ENCODE measurements at places on chromosomes 12 and 14.

GRCh38 chr14:22469538-22470303 lies 119.3 kb downstream of the DAD1 start:
- peak; percentile 32 for DNase-seq

- DNase-seq: no peak
These were observed 324.6 kb downstream of the TMEM121 start for GRCh38 chr14:105850853-105851581.

GRCh38 chr12:103517161-103517560 lies 21.4 kb upstream of the C12orf42 start:
- DNase-seq: no peak

DNA sequence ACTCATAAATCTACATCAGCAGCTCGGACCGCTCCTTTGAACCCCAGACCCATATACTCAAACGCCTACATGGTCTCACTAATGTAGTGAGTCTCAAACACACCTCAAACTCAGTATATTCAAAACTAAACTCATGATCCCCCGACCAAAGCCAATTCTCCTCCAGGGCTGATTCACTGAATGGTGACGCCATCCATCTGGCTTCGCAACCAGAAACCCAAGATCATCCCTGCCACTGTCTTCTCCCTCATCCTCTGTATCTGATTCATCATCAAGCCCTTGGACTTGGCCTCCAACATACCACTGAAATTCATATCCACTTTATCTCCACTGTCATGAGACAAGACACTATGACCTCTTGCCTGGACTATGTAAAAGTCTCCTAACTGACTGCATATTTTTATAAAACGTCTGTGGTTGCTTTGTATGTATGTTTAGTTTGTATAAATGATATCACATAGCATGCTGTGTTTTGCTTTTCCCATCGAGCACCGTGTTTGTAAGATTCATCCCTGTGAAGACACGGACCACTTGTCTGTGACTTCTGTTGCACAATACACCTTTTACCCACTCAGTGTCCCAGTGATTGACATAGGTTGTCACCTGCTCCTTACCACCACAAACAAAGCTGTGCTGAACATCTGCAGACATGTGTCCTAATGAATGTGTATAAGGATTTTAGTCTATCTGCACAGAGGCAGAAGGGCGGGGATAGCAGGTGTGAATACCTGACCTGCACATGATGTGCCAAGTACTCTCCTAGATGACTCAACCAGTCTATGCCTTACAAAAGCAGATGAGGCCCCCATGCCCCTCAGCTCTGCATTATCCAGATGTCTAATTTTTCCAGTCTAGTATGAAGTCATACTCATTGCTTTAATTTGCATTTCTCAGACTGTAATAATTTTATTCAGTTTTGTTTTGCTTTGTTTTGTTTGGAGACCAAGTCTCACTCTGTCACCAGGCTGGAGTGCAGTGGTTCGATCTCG lies 76.9 kb downstream of the VWF start:
- no peak for DNase-seq

- no peak for DNase-seq
These were observed 58.6 kb upstream of the BCL11B start for GRCh38 chr14:99330316-99331240.

GRCh38 chr14:32313844-32314376 lies 15.2 kb upstream of the AKAP6 start:
- no peak for DNase-seq

GRCh38 chr12:54158610-54159009 lies 30.2 kb downstream of the SMUG1 start:
- no peak for DNase-seq

DNA sequence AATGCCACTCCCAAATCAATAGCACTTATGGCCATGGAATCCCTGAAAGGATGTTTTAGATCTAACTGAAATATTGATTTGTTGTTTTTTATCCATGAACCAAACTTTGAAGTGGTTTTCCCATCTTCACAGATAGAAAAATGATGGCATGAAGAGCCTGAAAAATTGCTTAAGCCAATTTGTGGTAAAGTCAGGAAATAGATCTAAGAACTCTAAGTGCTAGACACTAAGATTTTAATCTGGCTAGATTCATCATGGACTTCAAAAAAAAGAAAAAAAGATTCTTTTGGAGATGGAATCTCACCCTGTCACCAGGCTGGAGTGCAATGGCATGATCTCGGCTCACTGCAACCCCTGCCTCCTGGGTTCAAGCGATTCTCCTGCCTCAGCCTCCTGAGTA lies 45.0 kb upstream of the STRN3 start:
- DNase-seq: no peak

- DNase-seq: no peak
These were observed 1.4 kb upstream of the RFLNA start for GRCh38 chr12:124293286-124294003.

DNA sequence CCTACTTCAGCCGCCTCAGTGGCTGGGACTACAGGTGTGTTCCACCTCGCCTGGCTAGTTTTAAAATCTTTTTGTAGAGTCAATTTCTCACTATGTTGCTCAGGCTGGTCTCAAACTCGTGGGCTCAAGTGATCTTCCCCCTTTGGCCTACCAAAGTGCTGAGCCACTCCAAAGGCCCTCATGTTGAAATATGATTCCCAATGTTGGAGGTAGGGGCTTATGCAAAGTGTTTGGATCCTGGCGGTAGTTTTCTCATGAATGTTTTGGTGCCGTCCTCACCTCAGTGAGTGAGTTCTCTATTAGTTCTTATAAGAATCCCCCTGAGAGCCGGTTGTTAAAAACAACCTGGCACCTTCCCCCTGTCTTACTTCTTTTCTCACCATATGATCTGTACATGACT lies 784.6 kb downstream of the TMTC2 start:
- DNase-seq: no peak

DNA sequence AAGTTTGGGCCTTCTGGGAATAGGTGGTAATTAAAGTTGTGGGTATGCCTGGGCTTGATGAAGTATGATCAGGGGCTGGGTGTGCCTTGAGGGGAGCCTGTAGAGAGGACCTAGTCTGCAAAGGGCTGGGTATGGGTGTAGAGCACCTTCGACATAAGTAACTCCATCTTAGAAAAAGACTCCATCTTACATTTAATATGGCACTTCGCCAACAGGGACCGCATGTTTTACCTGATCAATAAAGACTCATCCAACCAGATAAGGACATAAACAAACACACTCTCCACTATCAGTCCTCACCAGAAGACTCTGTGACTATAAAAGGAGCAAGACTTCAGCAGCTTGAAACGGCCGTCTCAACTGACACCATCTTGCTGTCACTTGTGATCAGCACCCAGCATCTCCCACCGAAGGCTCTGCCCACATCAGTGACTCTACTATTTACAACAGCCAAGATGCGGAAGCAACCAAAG lies 23.5 kb upstream of the GPR68 start:
- DNase-seq: no peak

DNA sequence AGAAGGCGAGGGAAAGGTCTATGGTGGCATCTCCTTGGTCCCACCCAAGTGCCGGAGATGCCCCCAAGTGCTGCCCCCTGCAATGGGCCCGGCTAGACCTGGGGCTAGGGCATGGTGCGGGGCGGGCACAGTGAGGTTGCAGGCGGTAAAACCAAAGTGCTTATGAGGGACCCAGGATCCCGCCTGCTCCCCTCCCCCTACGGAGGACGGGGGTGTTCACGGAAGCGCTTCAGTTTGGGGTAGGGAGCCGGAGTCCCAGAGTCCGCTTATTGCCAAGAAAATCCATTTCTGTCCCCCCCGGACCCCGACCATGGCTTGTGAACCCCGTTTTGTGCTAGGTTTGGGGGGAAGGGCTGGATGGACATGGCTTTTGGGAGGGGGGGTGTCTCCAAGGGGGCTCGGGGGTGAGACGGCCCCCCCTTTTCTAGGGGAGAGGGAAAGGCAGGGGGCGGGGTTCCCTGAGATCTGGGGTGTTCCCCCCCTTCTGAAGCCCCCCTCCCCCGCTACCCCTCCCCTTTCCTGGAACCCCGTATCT lies 5.4 kb upstream of the GPR84 start:
- no peak for DNase-seq

DNA sequence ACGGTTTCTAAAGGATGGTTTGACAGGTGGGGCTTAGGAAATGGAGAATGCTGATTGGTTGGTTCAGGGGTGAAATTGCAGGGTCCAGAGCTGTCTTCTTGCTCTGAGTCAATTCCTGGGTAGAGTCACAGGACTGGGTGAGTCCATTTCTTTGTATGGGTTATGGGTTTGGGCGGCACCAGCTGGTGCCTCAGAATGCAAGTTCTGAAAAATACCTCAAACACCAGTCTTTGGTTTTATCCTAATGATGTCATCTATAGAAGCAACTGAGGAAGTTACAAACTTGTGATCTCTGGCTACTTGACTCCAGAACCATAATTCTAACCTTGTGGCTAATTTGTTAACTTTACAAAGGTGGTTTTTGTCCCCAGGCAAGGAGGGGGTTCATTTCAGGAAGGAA lies 47.6 kb upstream of the EIF5 start:
- DNase-seq: no peak

GRCh38 chr14:61186341-61187195 lies 94.6 kb downstream of the TMEM30B start:
- no peak for DNase-seq

- no peak for DNase-seq
These were observed 5.4 kb downstream of the DLK1 start for GRCh38 chr14:100731846-100732765.

DNA sequence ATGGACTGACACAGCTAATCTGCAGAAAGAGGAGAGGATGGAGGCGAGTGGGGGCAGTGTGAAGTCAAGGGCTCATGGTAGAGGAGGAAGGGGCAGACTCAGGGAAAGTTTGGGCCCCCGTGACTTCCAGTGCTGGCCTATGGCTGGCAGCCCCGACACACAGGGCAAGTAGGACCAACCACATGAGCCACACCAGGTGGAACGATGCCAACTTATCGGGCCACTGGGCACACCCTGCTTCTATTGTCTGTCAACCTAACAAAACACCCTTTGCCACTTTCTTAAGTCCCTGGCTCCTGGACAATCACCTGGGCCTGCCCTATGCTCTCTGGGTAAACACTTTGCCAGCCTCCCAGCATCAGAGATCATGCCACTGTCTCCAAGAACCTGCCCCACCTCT lies 65.2 kb upstream of the PSMC1 start:
- DNase-seq: no peak

DNA sequence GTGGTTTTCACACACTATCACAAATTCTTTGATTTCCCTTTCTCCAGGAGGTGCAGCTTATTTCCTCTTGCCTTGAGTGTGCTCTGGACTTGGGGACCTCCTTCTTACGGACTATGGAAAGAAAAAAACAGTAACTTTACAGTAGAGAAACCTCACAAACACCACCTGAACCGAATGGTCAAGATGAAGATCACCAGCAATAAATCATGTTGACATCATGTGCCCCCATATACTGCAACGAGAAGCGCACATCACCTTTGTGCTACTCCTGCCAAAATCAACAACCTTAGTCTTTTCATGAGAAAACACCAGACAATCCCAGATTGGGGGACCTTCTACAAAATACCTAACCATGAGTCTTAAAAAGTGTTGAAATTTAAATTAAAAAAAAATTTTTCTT lies 13.3 kb upstream of the NYNRIN start:
- no peak for DNase-seq

GRCh38 chr12:49058366-49059044 lies 2.1 kb downstream of the KMT2D start:
- no peak for DNase-seq

GRCh38 chr14:100551056-100551455 lies 36.2 kb downstream of the BEGAIN start:
- DNase-seq: no peak

- no peak for DNase-seq
These were observed 66.3 kb downstream of the RBM19 start for GRCh38 chr12:113899561-113900471.

- DNase-seq: peak; percentile 95
These were observed at the start of gene NUP107 for GRCh38 chr12:68686595-68687521. TSS of gene NUP107 (plus strand) at chr12:68686978. CDS start at chr12:68687066, 88 bp downstream.

Measured in NCI-H446 treated with DMSO at 0.1 percent for 48 hours (cell line).